ENCODE measurements at places on chromosomes 5 and 9. TPM values are rescaled to one million over a fixed set of nuclear protein-coding genes. Genes with fewer than 3 reads are reported as not detected.

The NACC2 gene
- total RNA-seq, result 9.8 TPM

- no peak for DNase-seq
Observed at GRCh38 chr9:126864771-126865170, 4.3 kb downstream of the ZBTB34 start.

The ANXA2R gene
- 1.4 TPM for total RNA-seq

- peak; percentile 66 for DNase-seq
Observed at GRCh38 chr9:677461-678097, 163.9 kb upstream of the DMRT1 start.

DNA sequence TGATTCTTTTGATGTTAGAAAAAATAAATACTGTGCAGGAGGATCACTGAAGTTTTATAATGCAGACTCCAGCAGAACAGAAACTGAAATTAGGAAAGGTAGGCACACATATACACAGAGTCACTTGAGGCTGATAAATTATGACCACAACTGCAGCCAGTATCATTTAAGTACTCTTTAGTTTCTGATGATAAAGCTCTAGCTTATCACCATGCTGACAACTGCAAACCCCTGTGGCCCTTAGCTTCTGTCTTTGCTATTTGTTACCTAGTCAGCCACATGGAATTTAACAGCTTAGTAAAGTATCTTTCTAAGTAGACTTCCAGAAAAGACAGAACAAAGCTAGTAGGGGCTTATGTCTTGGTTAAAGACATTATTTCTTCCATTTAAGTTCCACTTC, 734.8 kb upstream of the CDH6 start:
- no peak for DNase-seq

The GADD45G gene
- total RNA-seq, result 0.32 TPM

GRCh38 chr9:121464968-121465367, 34.7 kb downstream of the GGTA1 start:
- DNase-seq, result no peak

DNA sequence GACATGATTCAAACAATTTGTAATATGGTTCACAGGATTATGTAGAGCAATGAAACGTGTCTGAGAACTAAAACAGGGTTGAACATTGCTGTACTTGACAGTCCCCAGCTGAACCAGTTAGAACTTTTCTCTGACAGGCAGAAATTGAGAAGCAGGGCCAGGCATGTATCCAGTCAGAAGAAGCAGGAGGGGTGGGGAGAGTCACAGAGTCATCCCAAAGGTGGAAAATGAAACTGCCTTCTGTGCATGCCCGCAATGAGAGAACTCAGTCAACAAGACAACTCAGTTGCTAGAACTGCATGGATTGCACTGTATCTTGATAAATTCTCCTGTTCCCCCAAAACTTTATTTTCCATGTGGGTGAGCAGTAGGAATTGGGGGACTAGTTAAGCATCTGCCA, 72.9 kb upstream of the PRLR start:
- DNase-seq, result peak; percentile 5

The ORM2 gene
- total RNA-seq, result not detected

The NDUFS4 gene
- total RNA-seq, result 120 TPM

DNA sequence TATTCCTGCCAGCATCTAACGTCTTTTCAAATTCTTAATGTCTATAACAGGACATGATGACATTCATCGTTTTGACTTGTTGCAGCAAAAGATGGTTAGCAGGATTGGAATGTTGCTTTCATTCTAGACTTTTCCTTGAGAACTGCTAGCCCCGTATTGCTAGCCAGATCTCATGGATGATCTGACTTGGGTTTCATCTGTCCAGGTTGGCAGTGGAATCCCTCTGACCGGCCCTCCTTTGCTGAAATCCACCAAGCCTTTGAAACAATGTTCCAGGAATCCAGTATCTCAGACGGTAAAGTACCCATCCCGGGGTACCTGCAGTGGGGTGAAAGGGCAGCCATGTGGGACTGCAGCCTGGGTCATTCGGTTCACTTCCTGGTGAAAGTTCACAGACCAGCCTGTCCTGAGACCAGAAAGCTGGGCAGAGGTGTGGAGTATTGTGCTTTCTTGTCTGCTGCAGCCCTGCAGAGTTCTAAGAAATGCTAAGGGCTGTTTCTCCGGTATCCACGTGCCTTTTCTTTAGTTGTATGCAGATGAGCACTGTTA, 16.7 kb downstream of the QRFP start:
- DNase-seq, result no peak

- peak; percentile 67 for DNase-seq
Observed at GRCh38 chr5:170591054-170591453, 87.2 kb downstream of the KCNIP1 start.

The NTMT1 gene
- 79.5 TPM for total RNA-seq

The CDC20B gene
- total RNA-seq, result not detected

The GABBR2 gene
- not detected for total RNA-seq

DNA sequence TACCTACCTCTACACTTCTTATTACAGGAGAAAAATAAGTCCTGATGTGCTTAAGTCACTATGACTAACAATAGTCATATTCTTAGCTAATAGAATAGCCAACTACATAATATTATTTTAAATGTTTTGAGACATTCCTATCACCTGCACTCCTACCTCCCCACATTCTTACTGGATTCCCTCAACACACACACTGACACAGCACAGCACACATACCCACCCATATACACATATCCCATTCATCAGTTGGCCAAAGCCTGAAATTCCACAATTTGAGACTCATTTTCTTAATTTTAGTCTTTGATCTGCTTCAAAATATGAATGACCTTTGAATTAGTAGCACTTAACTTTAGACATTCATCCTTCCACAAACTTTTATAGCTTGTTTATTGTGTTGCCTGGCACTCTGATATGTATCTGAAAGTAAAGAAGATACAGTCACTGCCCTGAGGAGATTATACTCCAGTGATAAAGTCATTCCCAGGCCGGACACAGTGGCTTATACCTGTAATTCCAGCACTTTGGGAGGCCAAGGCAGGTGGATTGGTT, 168.3 kb upstream of the RASA1 start:
- peak; percentile 60 for DNase-seq

The PFN3 gene
- total RNA-seq, result not detected

DNA sequence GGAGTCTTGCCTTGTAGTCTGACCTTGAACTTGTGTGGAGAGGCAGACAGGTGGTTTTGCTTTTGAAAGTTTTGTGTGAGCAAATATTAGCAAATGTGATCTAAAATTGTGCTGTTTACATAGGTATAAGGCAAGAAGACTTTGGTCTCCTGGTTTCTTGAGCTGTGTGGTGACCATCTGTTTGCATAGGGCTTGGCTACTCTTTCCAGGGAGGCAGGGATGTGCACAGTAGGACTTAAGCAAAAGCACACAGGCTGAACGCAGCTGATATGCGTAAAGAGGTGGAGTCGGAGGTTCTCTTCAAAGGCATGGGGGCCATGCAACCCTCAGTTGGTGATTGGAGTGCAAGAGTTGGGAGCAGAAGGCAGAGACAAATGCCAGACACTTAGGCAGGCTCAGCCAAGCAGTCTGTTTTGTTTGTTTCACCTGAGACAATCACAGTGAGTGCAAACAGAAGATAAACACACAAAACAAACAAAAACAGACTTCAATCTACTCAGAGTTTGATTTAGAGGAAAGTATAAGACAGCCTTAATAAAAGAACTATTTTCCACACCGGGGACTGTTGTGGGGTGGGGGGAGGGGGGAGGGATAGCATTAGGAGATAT, 744.2 kb downstream of the MTRR start:
- no peak for DNase-seq

DNA sequence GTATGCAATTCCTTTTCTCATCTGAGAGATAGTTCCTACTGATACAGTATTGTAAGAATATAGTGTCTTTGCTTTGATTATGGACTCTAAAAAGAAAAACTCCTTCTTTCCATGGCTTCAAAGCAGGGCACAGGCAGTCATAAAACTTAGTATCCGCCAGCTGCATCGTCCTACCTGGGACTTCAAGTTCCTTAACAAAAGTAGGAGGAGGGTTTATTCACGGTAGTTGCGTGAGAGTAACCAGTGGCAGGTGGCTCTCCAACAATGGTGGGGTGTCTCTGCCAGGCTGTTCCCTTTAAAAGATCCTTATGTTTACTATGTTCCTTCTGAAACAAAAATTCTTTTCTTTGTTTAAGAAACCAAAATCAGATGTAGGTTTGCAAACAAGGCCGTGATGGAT, 173.5 kb upstream of the DMAC1 start:
- no peak for DNase-seq

DNA sequence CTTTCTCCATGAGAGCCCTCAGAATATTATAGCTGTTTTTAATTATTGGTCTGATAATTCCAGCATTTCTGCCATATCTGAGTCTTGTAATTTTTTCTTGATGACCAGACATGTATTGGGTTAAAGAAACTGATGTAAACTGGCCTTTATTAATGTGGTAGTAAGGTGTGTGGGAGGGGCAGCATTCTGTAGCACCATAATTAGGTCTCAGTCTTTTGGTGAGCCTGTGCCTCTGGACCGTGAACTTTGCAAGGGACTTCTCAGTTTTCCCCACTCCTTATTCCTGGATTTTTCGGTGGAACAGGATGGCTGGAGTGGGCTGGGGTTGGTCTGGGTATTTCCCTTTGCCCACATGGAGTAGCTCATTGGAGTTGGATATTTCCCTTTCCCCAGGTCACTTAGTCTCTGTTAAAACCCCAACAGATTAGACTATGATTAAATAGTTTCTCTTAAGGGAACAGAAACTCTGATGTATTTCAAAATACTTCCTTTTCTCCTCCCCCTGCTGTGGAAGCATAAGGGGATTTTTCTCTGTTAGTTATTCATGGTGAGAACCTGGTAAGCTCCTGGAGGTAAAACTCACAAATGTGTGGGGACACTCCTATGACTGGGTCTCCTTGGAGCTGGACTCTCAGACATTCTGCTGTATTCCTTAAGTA, 52.4 kb downstream of the FSD1L start:
- no peak for DNase-seq

- DNase-seq, result no peak
Observed at GRCh38 chr5:40204144-40204543, 475.6 kb upstream of the PTGER4 start.

The C5orf58 gene
- total RNA-seq, result not detected

DNA sequence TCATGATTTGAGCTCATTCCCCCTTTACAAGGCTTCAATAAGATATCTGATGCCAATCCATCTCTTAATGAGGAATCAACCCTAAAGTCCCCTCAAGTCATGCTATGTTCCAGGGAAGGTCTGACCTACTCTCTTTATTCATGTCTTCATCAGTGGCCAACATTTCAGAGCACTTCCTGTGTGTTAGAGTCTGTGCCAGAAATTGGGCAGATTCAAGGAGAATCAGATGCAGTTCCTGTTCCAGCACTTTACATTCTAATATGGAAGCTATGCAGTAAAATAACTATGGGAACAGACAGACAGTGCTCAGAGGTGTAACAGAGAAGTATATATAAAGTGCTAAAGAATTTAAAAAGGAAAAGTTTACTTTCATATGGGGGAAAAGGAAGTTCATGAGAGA, 193.4 kb upstream of the NR4A3 start:
- DNase-seq, result no peak

The GFRA3 gene
- not detected for total RNA-seq

- peak; percentile 37 for DNase-seq
Observed at GRCh38 chr5:1737790-1738405, 61.7 kb downstream of the MRPL36 start.

The RGMB gene
- 29.9 TPM for total RNA-seq

DNA sequence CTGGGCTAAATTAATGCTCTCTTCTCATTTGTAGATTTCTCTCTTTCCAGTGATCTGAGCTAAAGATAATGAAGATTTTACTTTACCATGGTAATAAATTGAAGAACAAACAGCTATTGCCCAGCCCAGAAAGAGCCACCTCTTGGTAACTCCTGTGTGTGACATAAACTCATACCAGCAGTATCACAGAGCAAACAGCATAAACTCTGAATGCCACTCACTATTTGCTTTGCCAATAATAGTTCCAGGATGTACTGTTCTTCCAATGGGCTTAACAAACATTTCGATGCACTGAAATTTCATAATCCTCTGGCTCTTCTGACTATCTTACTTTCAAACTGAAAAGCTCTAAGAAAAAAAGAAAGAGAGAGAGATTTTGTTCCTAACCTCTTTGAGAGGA, 69.8 kb upstream of the RASEF start:
- DNase-seq, result no peak

- no peak for DNase-seq
Observed at GRCh38 chr5:90849939-90850338, 291.3 kb downstream of the ADGRV1 start.

The CCDC152 gene
- total RNA-seq, result 3.0 TPM

GRCh38 chr9:100129772-100130171, 30.7 kb downstream of the INVS start:
- no peak for DNase-seq

The PHAX gene
- total RNA-seq, result 55.4 TPM

DNA sequence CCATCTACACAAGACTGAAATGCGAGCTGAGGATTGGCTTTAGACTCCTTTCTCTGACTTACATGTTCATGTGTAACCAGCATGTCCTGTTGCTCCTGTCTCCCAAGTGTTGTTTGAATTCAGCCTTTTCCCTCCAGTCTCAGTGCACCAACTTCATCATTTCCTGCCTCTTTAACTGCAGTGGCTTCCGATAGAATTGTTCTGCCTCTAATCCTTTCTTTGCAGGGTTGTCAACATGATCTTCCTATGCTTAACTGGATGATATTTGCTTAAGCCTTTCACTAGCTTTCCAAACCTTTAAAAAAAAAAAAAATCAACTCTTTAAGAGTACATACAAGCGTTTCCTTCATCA, 6.7 kb upstream of the FYB1 start:
- no peak for DNase-seq

- DNase-seq, result peak; percentile 55
Observed at GRCh38 chr9:69433392-69433791, 108.4 kb downstream of the ENTREP1 start.

DNA sequence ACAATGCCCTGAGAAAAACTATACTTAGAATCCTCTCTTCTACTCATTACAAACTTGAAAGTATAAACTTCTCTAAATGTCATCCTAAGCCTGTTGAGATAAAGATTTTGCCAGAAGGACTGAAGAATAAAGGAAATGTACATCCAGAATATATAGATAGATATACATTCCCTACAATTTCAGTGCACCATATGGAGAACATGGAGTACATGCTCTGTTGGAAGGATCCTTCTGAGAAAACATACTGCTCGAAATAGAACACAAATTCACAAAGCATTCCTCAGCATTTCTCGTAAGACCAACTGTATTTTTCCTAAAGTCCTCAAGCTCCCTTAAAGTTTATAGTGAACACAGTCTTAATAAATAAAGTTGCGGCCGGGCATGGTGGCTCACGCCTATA, 69.7 kb upstream of the RASA1 start:
- DNase-seq, result no peak

GRCh38 chr5:52987711-52988331, 1.3 kb upstream of the ITGA2 start:
- peak; percentile 87 for DNase-seq

DNA sequence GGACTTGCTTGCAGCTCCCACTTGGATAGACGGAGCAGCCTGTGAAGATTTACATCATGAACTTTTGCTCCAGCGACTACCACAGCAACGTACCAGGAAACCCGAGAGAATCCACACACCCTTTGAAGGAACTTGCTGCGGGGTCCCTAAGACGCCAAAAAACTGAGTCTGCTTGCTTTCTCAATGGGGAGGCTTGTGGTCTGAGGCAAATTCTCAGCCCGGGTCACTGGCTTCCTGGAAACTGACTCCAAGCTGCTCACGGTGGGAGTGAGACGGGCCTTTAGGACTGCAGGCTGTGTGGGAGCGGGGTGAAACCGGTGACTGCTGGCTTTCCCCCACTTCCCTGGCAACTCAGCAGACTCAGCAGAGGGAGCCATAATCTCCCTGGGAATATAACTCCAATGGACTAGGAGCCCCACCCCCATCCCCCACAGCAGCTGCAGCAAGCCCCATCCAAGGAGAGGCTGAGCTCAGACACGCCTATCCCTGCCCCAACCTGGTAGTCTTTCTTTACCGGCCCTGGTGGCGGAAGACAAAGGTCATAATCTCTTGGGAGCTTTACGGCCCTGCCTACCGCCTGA, 466.0 kb downstream of the CAAP1 start:
- peak; percentile 9 for DNase-seq

All from M059J (cell line).